ENCODE measurements at places on chromosomes 11 and 22.

DNA sequence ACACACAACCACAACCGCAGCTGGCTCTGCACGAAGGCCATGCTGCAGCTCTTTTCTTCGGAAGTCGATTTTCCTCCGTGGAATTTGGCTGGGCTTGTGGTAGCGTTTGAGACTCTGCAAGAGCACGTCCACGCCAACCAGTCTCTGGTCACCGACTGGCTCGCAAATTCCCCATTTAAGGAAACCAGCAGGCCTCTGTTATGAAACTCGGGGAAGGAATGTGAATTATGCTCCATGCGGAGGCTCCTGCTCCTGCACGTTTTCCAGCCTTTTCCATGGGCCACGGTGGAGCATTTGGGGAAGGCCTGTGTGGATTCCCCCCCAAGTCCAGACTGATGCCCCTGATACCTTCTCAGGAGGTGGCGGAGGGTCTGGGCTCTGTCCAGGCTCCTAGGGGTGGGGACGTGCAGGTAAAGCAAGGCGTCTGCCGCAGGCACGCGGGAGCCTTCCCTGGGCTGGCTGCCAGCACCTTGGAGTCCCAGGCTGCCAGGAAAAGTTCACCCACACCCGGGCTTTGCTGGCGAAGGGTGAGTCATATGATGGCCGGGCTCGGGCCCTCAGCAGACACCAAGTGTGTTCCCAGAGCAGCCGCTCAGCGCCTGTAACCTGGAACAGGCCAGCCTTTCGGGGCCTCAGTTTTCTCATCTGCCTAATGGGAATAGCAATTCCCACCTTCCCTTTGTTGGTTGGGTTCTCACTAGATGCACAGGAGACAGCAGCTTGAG is 41.9 kb downstream of the LRP5 start:
- no peak for DNase-seq

- no peak for DNase-seq
These were observed 150.2 kb downstream of the SNX19 start for GRCh38 chr11:130765951-130766649.

GRCh38 chr11:111206472-111206871 is 39.1 kb upstream of the POU2AF2 start:
- DNase-seq = no peak

DNA sequence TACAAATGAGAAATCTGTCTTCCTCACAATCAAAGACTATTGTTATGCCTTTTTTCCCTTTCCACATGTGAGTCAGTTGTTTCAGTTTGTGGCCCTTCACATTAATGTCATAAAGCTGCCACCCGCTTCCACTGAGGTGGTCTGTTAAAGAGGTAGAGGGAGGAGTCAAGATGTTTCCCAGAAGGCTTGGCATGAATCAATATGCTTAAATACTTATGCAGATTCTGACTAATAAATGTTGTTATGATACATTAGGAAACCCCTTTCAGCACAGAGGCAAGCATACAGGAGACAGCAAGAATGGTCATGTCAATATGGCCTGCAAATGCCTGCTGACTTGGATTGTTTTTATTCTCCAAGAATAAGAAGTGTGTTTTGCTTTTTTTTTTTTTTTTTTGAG is 6.5 kb downstream of the RTN3 start:
- DNase-seq = no peak

GRCh38 chr11:61890529-61891330 is 615 bp downstream of the FADS3 start:
- DNase-seq = no peak

DNA sequence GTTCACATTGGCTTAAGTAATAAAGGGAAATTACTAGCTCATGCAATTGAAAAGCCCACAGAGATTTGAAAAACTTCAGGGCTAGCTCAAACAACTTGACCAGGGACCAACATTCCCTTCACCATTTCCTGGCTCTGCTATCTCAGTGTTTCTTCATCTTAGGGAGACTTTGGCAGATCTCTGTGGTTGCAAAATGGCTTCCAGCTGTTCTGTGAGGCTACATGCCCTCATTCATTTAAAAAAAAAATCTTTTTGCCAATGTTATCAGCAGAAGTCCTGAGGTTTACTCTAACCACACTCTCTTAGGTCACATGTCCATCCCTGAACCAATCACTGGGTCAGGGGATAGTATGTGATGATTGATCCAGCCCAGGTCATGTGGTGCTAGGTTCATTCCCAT is 13.9 kb upstream of the RASSF10 start:
- DNase-seq = no peak

- no peak for DNase-seq
These were observed 139.0 kb downstream of the BRD1 start for GRCh38 chr22:49688516-49689254.

DNA sequence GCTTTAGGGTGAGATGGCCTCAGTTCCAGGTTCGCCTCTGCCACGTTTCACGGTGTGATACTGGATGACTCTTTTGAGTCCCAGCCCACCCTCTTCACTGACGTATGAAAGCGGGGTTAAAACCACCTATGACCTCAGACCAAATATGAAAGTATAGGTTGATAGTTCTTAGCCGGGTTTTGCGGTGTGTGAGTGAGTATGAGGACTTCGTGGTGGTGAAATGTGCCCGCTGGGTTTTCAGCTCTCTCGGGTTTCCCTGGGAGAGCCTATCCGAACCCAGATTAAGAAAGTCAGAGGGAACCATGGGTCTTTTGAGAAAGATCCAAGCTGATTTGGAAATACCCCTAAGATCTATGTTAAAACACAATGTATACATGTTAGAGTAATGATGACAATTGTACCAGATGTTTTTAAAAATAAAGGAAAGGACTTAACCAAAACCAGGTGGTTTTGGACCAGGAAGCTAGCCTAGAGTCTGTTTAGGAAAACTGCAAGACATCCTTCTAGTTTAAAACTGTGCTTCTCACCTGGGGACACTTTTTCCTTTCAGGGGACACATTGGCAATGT is 25.8 kb upstream of the ST3GAL4 start:
- DNase-seq = no peak

GRCh38 chr11:67584205-67584880 is 731 bp downstream of the GSTP1 start:
- DNase-seq = no peak

DNA sequence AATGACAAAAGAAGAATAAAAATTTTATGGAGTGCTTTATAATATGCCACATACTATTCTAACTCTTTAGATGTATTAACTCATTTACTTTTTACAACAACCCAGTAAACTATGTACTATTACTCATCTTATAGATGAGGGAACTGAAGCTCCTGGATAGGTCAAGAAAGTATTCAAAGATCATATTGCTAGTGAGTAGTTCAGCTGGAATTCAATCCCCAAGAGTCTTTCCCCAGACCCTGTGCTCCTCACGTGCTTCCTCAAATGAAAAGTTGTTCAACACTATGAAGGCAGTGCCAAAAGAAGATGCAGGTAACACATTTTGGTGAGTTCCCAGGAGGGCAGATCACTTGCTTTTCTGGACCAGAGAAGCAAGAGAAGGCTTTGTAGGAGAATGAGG is 46.8 kb downstream of the BTG4 start:
- no peak for DNase-seq

DNA sequence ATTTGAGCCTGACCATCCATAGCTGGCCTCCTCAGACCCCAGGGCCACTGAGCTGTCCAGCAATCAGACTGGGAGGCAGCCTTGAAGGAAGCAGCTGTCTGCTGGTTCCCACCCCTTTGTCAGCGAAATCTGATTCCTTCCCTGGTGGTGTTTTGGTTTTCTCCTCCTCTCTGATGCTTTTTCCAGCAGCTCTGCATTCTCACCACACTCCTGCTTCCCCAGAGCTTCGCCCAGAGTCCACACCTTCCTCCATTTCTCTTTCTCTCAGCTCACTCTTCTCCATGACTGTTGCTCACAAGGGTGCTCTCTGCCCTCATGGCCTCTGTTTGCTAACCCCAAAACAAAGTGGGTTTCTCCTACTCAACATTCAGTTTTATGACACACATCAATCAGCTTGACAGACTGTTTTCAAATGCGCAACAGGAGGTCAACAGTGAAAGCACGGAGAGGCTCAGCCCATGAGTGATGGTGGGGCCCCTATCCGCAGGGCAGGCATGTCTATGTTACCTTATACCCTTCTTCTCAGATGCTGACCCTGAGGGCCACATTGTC is 130.6 kb upstream of the MTNR1B start:
- DNase-seq = no peak

GRCh38 chr11:107251298-107251697 is 206.3 kb downstream of the CWF19L2 start:
- no peak for DNase-seq

DNA sequence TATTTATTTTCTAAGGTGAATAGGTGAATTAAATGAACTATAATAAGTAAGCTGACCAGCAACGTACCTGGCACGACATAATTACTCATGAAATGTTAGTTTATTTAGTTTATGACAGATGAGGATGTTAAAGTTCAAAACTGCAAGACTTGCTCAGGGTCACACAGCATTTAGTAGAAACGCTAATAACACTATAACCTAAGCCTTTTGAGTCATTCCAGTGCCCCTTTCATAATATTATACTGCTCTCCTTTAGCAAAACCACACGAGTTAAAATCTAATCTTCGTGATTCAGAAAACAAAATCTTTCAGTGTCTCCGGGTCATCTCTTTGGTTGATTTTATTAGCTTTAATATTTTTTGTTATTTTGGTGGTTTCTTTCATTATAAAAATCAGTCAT is 39.6 kb downstream of the BTBD10 start:
- DNase-seq = no peak

GRCh38 chr11:120068114-120068573 is 69.8 kb downstream of the TRIM29 start:
- DNase-seq = no peak

GRCh38 chr11:4830346-4830745 is 9.2 kb downstream of the OR51F2 start:
- DNase-seq = no peak

DNA sequence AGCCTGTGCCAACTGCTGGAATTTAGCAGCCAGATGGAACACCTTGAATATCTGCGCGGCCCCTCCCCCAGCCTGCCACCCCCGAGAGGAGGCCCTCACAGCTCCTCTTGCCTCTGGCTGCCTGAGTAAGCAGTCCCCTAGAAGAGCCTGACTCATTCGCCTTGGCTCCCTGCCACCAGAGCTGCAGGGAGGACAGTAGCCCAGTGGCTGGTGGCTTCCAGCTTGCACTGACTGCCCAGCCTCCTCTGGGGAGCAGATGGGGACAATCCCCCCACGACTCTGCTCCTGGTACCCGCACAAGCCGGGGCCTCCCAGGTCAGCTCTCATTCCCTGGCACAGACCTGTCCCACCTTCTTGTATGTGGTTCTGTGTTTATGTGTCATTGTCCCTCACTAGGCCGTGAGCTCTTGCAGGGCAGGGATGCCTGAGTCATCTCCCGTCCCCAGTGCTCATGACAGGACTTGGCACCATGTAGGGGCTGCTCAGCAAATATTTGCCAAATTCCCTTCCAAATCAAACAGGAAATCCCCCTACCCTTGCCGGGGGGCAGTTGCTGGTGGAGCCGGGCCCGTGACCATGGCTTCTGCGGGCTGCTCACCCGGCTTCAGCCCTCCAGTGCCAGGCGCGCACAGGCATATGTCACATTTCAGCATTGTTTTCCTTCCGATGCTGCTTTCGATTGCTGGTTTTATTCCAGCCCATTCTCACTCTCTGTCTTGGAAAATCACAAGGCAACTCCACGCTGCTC is 43.6 kb downstream of the CACNG2 start:
- DNase-seq = peak; percentile 57

DNA sequence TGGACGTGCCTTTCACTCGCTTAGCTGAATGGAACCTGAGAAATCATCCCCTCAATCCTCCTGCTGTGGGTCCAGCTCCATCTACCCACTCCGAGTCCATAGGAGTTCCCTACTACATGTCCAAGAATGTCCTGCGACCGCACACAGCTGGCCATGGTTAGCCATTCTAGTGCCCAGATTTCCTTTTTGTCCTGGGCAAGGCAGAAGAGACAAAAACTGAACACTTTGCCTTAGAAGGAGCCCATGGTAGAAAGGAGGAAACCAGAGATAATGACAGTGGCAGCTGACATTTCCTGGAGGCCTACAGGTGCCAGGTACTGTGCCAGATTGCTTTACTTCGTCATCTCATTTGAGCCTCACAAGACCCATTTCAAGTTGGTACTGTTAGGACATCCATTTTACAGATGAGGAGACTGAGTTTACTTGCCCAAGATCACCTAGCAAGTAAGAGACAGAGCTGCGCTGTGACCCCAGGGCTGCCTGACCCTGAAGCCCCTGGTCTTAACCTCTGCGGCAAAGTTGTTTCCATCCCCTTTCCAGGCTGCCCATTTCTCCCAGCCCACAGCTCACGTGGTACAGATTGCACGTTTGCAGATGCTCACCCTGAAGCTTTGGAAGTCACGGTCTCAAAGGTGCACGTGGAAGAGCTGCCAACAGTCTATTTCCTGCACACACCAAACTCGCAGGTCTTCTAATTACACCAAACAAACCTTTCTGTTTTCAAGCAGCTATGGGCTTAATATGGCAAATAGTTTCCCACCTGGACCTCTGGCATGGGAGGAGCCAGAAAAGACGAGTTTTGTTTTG is 112.7 kb downstream of the ZBTB16 start:
- no peak for DNase-seq

- no peak for DNase-seq
These were observed 56.1 kb upstream of the SLC35C1 start for GRCh38 chr11:45748801-45749200.

GRCh38 chr11:102305352-102306047 is 11.8 kb upstream of the BIRC3 start:
- DNase-seq = no peak

GRCh38 chr11:114260077-114260476 is 36.1 kb upstream of the NNMT start:
- DNase-seq = no peak

- DNase-seq = no peak
These were observed 80.8 kb downstream of the FBLN1 start for GRCh38 chr22:45583504-45583903.
